Cardiac septum (tissue), 1 donor: ENCODE measurements at places on chromosomes 16 and 17.

GRCh38 chr16:52652033-52652432, 105.1 kb upstream of the TOX3 start:
- no peak for DNase-seq

DNA sequence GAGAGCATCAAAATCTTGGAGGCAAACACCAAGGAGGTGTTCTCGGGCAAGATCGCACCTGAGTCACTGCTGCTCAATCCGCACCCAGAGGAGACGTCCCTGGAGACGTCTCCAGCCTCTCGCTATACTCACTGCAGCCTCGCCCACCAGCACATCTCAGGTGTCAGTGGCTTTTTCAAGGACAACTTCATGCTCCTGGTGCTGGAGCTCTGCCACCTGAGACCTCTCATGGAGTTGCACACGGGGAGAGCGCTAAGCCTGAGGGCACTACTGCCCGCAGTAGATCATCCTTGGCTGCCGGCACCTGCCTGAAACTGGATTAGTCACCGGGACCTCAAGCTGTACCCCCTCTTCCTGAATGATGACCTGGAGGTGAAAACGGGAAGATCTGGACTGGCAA, 2.6 kb upstream of the MBTPS1 start:
- no peak for DNase-seq

- DNase-seq = no peak
Observed at GRCh38 chr16:57601801-57602478, 26.5 kb upstream of the ADGRG1 start.

GRCh38 chr16:54193665-54194333, 92.8 kb downstream of the IRX3 start:
- peak; percentile 88 for DNase-seq

- DNase-seq = no peak
Observed at GRCh38 chr16:8622315-8622656, 788 bp downstream of the METTL22 start.

- no peak for DNase-seq
Observed at GRCh38 chr17:13981881-13982280, 87.4 kb upstream of the COX10 start.

GRCh38 chr16:79303959-79304387, 296.6 kb downstream of the MAF start:
- no peak for DNase-seq

DNA sequence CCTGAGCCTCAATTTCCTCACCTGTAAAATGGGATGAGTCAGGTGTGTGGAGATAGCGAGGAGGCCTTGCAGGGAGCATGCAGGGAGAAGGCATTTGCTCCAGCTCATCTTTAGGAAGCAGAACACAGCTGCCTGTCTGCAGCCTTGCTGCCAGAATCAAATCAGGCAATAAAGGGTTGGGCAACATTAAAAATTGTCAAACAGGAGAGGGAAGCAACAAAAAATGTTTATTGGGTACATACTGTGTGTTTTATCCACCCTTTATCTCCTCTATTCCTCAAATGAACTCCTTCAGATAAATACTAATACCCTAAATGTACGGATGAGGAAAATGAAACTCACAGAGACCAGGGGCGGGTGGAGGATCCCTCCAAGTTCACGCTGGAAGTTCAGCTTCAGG, 12.2 kb downstream of the KRT16 start:
- no peak for DNase-seq

DNA sequence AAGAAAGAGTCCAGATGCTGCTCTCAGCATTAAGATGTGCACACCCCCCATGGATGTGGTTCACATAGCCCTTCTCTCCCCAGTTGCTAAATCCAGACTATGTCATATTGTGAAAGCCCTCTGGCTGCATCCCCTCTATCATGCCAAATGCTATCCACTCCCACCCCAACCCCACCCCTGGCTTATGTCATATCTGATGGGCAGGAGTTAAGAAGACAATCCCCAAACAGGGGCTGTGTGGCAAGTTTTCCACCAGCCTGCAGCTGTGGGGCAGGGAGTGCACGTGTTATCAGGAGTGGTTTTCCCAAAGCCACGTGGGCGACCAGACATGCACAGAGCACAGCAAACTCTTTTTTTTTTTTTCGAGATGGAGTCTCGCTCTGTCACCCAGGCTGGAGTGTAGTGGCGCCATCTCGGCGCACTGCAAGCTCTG, 10.0 kb downstream of the FAM117A start:
- DNase-seq = no peak

- no peak for DNase-seq
Observed at GRCh38 chr16:30147843-30148510, 25.0 kb upstream of the MAPK3 start.

DNA sequence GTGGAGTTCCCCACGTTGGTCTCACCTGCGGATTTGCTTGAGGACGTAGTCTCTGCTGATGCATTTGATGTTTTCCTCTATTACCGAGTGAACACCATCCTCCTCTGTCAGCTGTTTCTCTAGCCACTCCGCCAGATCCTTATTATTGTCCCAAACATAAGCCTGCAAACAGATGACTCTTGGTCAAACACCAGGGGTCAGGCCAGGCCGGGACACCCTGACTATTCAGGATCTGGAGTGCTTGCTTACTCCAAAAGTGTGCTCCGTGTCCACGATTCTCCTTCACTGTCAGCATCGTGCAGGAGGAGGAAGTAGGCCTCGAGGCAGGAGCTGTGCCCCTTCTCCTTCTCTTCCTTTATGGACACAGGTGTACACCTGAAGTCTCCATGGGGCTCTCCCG, 140.2 kb downstream of the AATF start:
- no peak for DNase-seq

DNA sequence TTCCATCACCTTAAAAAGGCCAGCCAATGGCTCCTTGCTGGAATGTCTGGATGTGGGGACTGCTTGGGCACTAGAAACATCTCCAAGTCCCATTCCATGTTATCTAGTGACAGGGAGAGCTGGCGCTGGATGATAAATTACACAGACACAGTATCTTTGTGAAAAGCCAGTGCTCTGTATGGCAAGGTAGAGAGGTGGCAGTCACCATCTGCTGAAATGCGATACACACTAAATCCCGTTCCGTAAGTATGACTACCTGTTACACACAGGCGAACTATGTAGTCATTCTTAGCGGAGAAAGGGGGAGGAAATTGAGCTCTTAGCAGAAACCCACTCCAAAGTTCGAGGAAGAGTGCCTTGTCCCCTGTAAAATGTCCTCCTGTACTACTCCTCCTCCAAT, 81.0 kb upstream of the MYOCD start:
- no peak for DNase-seq

GRCh38 chr17:14942526-14943190, 322.5 kb downstream of the PMP22 start:
- no peak for DNase-seq

GRCh38 chr17:41284043-41284442, 8.5 kb downstream of the KRTAP9-7 start:
- no peak for DNase-seq

DNA sequence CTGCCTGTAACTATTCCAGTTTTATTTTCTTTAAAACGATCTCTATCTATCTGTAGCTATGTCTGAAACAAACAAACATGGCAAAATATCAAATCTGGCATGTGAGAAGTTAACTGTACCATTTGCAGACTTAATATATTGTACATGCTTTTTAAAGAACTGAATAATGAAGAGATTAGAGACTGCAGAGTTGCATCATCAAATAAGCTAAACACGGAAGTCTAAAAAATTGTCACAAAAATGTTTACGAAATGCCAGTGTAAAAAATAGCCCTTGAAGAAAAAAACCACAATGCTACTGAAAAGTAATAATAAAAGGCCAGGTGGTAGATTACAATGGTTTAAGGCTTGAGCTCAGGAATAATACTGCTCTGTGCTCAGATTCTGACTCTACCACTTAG, 43.1 kb downstream of the HS3ST3A1 start:
- no peak for DNase-seq

- no peak for DNase-seq
Observed at GRCh38 chr17:62101090-62101489, 36.0 kb upstream of the MED13 start.

GRCh38 chr17:43728081-43728480, 30.5 kb downstream of the SOST start:
- no peak for DNase-seq

DNA sequence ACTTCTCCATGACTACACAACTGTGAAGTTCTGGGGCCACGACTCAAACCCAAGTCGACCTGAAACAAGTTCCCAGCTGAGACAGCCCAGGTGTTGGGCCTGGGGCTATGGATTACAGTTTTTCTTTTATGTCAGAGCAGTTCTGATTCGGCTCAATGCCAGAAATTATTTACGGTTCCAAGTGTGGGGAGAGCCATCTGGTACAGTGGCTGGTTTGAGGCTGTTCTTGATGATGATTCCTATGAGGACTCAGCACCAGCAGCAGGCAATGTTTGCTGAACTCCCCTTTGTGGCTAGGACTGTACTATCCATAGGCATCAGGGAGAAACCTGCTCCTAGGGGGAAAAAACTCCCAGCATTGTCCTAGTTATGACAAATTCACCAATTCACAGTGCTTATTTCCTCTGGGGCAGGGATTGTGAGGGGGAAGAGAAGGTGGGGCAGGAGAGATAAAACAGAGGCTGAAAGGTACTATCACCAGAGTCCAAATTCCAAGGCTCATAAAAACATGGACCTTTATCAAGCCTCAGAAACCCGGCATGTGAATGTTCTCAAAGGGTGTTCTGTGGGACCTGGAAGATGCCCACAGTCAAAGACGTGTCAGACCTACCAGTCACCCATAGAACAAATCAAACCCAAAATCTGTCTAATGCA, 18.2 kb upstream of the CMTM4 start:
- DNase-seq = no peak

GRCh38 chr16:81899601-81900000, 111.7 kb downstream of the SDR42E1 start:
- no peak for DNase-seq

DNA sequence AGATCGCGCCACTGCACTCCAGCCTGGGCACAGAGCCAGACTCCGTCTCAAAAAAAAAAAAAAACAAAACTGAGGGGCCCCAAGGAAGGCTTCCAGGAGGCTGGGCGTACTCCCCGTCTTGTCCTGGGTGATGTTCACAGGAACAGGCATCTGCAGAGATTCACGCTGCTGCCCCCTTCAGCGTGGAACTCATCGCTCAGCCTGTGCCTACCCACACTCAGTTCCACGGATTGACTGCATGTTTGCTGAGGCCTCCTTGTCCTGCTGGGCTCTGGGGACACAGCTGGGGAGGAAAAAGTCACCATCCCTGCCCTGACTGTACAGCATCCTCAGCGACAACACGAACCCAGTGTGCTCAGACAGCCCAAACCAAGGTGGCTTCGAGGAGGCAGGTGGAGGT, 12.9 kb upstream of the OSGIN1 start:
- no peak for DNase-seq

- DNase-seq = peak; percentile 88
Observed at GRCh38 chr17:38751808-38752307, 683 bp upstream of the PSMB3 start.

GRCh38 chr17:50426472-50426782, 409 bp downstream of the ACSF2 start:
- DNase-seq = no peak
